ENCODE measurements at places on chromosomes 2 and 18. TPM values are rescaled to one million over a fixed set of nuclear protein-coding genes. Genes with fewer than 3 reads are reported as not detected.

TMEM214 gene
- 96.3 TPM for total RNA-seq

DNA sequence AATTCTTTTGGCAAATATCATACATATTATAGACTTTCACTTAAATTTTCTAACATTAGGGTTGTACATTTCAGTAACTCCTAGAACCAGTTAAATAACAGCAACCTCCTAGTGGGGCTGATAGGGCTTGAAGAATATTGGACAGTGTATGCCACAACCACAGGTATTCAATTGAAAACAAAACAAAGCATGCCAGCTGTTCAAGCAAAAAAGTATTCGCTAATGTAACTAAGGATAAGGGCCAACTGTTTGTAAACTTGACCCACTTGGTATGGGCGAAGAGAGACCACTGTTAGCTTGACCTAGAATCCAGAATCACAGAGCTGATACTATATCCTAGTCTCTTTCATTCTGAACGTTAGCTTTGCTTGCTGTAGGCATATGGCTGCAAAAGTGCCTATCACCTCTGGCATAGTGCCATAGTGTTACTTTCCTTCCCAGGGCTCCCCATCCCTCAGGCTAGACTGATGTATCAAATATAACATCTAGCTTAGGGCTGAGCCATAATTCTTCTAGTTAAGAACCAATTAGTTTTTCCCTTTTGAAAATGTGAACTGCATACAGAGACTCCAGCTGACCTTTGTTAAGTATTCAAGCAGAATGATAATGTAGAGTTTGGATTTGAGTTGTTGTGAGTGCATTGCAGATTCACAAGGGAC is 458.8 kb upstream of the NRXN1 start:
- DNase-seq = no peak

DNA sequence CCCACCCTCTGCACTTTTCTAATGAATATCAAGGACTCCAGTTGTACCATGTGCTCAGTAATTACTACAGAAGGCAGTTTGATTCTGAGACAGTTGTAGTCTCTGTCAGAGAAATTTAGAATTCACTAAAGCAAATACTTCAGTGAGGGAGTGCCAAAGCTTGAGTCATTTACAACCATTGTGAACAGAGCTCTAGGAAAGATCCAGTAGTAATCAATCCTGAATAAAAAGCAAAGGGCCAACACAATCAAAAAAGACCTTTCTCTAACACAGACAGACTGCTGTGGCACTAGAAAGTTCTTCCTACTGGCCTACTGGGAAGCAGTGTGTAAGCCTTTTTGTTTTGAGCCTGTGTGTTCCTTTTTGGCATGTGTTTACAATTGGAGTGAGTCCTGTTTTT is 135.6 kb upstream of the UNC80 start:
- DNase-seq = no peak

MEP1B gene
- total RNA-seq = not detected

CABYR gene
- total RNA-seq = 0.16 TPM

PREPL gene
- 29.7 TPM for total RNA-seq

SERPINB3 gene
- total RNA-seq = not detected

ALK gene
- not detected for total RNA-seq

CHST10 gene
- total RNA-seq = 6.8 TPM

CXCR4 gene
- 140 TPM for total RNA-seq
